ENCODE measurements at places on chromosomes 4 and X.

DNA sequence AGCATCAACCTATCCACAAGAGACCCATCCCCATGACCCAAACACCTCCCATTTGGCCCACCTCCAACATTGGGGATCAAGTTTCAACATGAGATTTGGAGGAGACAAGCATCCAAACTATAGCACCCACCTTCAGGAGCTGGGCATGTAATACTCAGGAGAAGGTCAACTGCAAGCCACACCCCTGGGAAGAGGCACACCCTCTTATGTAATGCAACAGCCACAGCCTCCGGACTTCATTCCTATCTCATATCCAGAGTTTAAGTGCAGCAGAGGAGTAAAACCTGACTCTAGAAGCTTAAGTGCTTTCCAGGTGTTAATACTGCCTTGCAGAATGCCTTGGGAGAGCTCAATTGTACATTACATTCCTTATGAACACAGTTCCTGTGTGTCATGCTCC, 197.4 kb downstream of the PTTG2 start:
- DNase-seq: no peak

- DNase-seq: no peak
Measured at GRCh38 chr4:37970702-37971101, 10.5 kb downstream of the PTTG2 start.

GRCh38 chrX:129780441-129781105, 824 bp downstream of the SASH3 start:
- DNase-seq: no peak

DNA sequence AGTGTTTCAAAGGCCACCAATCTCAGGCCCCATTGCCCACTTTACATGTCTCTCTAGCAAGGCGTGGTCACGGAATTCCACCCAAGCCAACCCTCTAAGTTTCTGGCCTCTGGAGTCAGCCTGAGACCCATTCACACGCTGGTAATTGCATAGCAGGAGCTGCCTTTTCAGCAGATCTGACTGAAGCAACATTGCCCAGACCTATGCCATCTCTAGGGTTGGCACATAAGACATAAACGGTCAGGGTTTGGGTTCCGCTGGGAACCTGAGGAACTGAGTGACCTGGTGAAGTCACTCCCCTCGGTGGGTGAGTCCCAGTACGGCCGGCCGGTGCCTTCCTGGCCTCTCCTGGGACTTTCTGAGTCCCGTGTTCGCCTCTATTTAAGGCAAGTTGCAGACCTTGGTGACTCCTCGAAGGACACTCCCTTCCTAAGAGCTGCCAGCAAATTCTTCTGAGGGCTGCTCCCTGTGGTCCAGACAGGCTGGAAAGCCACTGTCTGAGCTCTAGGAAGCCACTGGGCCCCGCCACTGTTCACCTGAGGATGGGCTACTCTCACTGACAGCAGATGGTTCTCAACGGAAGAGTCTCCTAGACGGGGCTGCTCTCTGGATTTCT, 15.9 kb downstream of the CTAG1A start:
- DNase-seq: no peak

GRCh38 chr4:98416844-98417243, 155.7 kb downstream of the RAP1GDS1 start:
- DNase-seq: no peak

GRCh38 chr4:126262665-126263064, 947.9 kb downstream of the FAT4 start:
- DNase-seq: no peak

- no peak for DNase-seq
Measured at GRCh38 chr4:105895583-105896460, 551 bp downstream of the NPNT start.

GRCh38 chr4:2905544-2905943, 57.7 kb downstream of the NOP14 start:
- no peak for DNase-seq

DNA sequence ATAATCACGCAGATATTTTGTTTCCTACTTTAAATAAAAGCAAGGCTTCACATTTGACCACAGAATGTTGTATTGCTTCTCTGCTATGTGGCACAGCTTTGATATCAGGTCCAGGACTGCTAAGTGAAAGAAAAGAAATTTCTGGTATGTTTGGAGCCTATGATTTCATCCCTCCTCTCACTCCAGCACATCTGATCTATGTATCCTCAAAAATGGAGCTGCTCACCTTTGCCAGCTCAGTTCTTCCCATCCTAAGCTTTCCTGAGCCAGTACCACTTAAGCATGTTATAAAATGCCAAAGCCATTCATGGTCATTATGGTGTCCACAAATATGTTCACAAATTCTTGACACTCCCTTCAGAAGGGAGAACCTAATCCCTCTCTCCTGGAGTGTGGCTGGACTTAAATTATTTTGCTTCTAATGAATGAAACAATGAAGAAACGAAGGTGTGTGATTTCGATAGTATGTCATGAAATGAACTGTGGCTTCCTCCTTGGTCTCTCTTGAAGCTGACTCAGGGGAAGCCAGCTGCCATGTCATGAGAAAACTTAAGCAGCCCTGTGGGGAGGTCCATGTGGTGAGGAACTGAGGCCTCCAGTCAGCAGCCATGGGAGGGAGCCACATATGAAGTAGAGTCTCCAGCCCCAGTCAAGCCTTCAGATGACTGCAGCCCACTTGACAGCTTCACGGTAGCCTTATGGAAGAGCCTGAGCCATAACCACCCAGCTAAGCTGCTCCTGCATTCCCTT, 207.7 kb downstream of the MGST2 start:
- DNase-seq: no peak

GRCh38 chr4:74032064-74032463, 6.4 kb downstream of the CXCL3 start:
- no peak for DNase-seq

DNA sequence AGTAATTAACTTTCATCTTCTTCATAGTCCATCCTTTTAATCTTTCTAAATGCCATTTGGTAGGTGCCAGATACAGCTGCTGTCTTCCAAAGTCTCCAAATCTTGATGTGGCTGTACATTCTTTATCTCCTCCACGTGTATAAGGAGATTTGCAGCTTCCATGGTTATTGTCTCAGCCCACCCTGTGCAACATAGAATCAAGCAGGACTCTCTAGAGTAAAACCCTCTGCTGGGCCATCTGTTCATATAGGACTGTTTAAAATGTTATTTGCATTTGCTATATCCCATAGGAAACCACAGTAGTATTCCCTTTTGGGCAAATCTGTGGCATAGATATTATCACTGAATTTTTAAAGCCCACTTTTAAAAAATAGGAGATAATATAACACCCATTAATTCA, 527.2 kb upstream of the EPHA5 start:
- no peak for DNase-seq

DNA sequence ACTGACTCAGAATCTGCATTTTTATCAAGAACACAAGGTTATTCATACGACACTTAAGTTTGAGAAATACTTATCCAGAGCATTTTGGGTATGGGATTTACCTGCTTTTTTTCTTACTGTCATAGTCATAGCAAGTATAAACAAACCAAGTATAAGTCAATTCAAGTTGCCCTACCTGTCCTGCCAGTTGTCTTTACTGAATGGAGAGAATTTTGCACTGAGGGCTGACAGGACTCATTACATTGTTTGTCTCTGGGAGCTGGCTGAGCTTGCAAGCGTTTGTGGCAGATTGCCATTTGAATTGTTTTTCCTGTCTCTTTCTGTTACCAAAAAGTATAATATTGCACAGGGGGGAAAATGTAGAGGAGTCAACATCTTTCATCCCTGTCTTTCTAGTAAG, 278.9 kb upstream of the MAGEC2 start:
- DNase-seq: no peak

GRCh38 chr4:76426272-76426671, 5.3 kb upstream of the CCDC158 start:
- DNase-seq: no peak

GRCh38 chr4:126937846-126938422, 694.8 kb upstream of the INTU start:
- DNase-seq: no peak

DNA sequence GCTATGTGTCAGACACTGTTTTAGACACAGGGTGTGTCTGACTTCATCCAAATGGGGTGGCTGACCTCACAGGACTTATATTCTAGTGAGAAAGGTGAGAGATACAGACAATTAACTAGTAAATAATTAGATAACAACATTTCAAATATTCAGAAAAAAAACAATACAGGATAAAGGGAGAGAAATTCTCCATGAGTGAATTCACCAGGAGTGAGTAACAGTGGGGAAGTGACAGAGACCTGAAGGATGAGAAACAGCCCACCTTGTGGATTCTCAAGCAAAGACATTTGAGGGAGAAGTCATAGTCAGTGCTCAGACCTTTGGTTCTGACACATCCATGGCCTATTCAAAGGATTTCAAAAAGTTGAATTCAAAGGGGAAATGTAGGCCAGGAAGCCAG, 627.9 kb downstream of the IQCM start:
- DNase-seq: no peak

- DNase-seq: no peak
Measured at GRCh38 chr4:19262467-19262866, 989.2 kb upstream of the SLIT2 start.

DNA sequence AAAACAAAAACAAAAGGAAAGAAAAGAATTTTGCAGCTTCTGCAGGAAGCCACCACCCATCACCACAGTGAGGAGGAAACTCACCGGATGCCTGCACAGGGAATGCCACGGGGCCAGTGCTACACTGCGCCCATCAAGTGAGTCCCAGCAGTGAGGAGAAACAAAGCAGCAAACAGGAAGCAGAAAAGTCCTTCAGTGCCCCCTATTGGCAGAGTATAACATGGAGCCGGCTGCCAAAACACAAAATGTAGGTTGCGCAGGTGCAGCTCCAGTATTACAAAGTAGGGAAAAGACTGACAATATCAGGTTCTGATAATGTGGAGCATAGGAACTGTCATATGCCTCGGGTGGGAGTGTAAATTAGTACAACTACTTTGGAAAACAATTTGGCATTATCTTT, 23.3 kb upstream of the SCML2 start:
- no peak for DNase-seq

DNA sequence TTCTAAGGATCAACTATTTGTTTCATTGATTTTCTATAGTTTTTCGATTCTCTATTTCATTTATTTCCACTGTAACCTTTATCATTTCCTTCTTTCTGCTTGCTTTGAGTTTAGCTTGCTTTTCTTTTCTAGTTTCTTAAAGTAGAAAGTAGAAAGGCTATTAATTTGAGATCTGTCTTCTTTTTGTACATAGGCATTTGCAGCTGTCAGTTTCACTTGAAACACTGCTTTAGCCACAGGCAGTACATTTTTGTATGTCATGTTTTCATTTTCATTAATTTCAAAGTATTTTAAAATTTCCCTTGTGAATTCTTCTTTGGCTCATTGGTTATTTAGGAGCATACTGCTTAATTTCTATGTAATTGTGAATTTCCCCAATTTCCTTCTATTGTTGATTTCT, 152.2 kb downstream of the SH3KBP1 start:
- DNase-seq: no peak

DNA sequence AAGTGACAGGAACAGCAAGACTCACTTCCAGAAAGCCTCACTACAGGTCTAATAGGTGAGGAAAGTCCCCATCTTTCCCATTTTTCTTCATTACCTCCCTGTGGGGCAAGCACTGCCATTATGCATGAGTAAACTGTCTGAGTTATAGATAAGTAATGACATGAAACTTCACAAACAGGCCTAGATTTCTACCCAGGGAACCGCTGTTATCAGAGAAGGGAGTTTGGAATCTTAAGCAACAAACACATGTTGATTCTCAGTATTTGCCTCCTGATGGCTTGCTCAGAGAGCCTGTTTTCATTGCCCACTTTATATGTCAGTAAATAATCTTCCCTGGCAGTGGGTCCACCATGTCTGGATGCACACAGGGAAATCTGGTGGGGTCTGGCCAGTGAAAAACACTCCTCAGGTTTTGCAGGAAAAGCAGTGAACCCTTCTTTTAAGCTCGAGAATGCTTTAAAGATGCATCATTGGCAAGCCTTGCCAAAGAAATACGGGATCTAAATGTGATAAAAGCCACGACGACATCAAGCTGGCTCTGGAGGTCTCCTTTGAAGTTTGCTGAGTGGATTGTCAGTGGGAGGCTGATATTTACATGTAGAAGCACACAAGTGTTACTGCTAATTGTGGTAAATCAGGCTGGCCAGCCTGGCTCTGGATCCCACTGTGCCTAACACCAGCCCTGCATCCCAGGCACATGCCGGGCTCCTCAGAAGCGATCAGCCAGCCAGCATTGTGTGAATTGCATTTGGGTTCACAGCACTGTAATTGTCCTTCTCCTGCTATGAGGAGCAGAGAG, 25.2 kb downstream of the PDGFRA start:
- DNase-seq: no peak

- no peak for DNase-seq
Measured at GRCh38 chr4:4539481-4539880, 2.4 kb downstream of the STX18 start.

DNA sequence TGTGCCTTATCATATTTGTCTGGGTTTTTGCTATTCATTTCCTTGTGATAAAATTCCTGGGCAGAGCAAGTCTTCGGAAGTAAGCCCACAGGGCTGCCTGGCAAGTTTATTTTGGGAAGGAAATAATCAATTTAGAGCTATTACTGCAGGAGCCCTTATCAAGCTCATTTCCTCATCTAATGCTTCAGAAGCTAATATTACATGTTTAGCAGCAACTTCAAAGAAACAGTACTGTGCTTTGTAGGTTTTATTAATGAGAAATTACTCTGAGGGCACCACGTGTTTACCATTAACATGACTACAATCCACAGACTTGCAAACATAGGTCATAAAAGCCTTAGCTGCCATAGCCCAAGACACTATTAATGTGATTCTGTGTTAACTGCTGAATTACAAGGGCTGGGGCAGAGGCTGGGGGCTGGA, 540.0 kb downstream of the SPRY1 start:
- no peak for DNase-seq

DNA sequence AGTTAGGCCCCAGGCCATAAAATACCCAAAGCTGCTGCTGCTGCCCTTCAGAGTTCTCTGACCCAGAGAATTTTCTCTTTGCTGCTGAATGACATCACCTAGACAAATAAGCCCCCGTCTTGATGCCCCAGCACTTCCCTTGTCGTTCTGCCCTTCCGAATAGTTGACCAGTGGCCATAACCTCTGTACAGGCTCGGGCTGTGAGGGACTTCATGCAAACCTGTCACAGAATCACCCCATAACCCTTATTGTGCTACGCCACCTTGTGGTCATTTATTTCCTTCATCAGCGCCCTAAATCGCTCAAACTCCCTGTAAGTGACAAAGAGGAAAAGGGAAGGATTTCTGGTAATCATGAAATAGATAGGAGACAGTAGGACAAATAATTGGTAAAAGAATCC, 18.8 kb downstream of the SPACA5 start:
- DNase-seq: peak; percentile 9

GRCh38 chrX:15349046-15349445, 13.7 kb upstream of the PIGA start:
- DNase-seq: peak; percentile 8

- DNase-seq: no peak
Measured at GRCh38 chr4:83581411-83582288, 45.7 kb downstream of the GPAT3 start.

GRCh38 chr4:155599085-155599484, 67.6 kb upstream of the GUCY1A1 start:
- DNase-seq: no peak

- no peak for DNase-seq
Measured at GRCh38 chrX:39158801-39159657, 357.8 kb downstream of the MID1IP1 start.

- DNase-seq: no peak
Measured at GRCh38 chr4:143372093-143372915, 35.6 kb downstream of the GAB1 start.

GRCh38 chr4:77782102-77782835, 36.9 kb downstream of the CNOT6L start:
- no peak for DNase-seq

All from KG1 (cell line).